Fibroblast of the conjunctiva (primary cell): ENCODE measurements at places on chromosomes 3 and 15.

- DNase-seq = no peak
These were observed 94.4 kb downstream of the DNAJB8 start for GRCh38 chr3:128372281-128372680.

DNA sequence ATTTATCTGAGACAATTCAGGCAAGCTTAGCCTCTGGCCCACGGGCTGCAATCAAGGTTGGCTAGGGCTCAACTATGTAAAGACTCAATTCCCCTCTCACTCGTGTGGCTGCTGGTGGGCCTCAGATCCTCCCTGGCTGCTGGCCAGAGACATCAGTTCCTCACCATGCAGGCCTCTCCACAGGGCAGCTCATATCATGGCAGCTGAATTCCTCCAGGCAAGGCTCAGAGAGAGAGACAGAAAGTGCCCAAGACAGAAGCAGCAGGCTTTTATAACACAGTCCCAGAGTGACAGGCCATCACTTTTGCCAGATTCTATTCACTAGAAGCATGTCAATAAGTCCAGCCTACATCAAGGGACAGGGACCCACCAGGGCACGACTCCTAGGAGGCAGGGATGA lies 63.2 kb downstream of the XXYLT1 start:
- no peak for DNase-seq

GRCh38 chr15:41104234-41104633 lies 11.8 kb downstream of the INO80 start:
- peak; percentile 59 for DNase-seq

DNA sequence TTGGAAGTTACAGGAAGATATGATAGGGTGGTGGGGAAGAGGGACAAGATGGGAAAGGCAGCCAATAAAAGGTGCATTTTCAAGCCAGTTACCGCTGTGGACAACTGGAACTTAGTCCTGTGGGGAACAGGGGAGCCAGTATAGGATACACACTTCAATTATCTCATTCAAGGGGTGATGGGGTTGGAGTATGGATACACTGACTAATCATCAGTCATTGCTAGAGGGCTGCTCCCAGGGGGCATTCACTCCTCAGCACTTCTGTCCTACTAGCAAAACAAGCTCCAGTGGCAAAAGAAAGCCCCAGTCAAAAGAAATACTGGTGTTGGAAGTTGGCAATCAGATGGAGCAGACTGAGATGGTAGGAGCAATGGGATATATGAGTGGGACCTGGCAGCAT lies 183.4 kb upstream of the GADL1 start:
- DNase-seq = no peak

- no peak for DNase-seq
These were observed 97.8 kb downstream of the RPL22L1 start for GRCh38 chr3:170772175-170772574.

DNA sequence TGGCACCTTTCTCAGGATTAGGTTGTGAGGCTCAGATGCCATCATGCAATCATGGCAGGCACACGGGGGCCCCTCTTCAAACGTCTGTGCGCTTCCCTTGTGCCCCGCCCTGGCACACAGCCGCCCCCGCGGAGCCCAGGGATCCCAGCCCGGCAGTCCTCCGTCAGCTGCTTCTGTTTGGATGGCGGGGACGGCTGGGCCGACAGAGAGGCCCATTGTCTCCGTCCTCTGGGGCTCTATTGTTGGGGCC lies 849 bp upstream of the HDAC11 start:
- DNase-seq = no peak

DNA sequence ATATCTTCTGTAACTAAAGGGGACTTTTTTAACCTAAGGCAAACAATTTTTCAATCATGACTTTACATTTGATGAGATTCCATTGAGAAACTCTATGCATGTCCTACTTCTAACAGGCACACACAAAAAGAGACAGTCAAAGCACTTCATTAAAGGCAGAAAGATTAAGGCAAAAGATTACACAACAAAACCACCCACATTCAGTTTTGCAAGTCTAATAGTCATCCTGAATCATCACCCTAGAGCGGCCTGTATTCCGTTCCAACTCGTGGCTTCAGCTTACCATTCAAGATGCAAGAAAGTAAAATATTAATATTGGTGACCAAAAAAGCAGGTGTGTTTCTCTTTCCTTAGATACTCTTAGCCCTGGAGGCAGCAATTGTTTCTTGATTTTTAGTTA lies 205.9 kb downstream of the P3H2 start:
- peak; percentile 77 for DNase-seq

DNA sequence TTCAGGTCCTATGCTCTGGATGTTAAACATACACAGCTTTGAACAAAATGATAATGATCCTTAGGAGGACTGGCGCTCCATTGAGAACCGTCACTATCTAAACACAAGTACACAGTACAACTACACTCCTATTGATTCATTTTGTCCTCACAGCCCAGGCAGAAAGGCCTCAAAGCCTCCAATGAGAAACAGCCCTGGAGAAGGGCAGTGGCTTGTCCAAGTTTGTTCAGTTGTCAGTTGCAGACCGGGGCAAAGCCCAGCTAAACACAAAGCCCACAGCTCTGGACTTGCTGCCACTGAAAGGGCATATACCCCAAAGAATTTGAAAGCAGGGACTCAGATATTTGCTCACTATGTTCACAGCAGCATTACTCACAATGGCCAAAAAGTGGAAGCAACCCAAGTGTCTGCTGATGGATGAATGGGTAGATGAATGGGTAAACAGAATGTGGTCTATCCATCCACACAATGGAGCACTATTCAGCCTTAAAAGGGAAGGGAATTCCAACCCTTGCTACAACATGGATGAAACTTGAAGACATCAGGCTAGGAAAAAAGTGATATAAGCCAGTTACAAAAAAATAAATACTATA lies 34.7 kb downstream of the NUP210 start:
- DNase-seq = no peak

GRCh38 chr15:50556642-50557371 lies 10.3 kb upstream of the USP50 start:
- no peak for DNase-seq

DNA sequence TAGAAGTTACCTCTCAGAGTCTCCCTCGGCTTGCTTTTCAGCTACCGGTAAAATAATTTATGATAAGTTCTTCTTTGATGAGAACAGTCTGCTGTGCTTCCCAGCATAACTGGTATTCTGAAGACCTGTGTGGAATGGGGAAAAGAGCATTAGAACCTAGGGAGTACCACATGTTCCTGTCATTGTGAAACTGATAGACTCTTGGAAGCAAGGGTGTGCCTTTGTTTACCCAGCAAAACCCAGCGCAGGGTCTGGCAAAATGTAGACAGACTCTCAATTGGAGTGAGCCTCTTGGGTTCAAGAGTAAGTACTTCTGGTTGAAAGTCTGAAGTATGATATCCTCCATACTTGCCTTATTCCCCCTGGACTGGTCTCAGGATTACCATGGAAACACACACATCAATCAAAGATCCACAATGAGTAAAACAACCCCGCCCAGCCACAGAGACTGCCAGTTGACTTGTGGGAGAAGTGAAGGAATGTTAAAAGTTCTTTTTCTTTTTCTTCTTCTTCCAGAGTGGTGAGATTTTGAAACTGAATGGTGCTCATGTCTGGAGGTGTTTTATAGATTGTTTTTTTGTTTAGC lies 652.4 kb upstream of the NAALADL2 start:
- no peak for DNase-seq

- no peak for DNase-seq
These were observed 94.0 kb downstream of the ETFA start for GRCh38 chr15:76217029-76217881.

DNA sequence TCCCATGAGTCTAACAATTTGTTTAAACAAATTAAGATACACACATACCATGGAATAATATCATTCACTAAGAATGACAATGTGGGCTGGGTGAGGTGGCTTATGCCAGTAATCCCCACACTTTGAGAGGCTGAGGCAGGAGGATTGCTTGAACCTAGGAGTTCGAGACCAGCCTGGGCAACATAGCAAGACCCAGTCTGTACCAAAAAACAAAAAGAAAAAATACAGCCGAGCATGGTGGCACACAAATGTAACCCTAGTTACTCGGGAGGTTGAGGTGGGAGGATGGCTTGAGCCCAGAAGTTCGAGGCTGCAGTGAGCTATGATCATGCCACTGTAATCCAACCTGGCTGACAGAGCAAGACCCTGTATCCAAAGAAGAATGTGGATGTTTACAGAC lies 4.0 kb upstream of the ZNF710 start:
- no peak for DNase-seq

DNA sequence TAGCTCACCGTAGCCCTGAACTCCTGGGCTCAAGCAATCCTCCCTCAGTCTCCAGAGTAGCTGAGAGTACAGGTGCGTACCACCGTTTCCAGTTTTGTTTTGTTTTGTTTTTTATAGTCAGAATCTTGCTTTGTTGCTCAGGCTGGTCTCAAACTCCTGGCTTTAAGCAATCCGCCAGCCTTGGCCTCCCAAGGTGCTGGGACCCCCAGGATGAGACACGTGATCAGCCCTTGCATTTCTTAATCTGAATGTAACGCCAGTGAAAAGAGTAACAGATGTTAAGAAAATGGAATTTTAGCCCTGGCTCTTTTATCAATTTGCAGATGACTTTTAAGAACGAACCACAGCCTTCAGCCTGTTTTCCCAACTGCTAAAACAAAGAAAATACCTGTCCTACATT lies 451.3 kb downstream of the SHQ1 start:
- DNase-seq = no peak

DNA sequence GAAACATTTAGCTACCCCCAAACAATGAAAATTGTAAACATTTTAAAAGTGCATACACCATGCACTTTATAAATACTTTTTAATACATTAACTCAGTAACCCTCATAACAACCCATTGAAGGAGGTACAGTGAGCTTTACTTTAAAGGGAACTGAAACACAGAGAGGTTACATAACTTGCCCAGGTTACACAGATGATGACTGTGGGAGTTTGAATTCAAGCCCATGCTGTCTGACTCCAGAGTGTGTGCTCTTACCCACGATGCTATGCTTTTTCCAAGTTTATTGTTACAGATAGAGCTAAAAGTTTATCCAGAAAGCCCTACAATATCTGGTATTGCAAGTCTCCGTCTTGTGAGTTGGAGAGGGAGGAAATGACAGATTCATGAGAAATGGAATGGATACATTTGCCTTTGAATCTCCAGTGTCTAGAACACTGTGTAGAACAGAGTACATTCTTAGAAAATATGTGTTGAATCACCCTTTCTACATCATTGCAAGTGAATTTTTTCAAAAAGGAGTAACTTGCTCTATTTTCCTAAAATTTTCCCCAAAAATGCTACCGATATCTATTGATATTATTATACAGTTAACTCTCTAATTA lies 428.3 kb downstream of the NAALADL2 start:
- no peak for DNase-seq

- DNase-seq = no peak
These were observed 130.5 kb upstream of the BFSP2 start for GRCh38 chr3:133269393-133269792.
